RPMI7951 (cell line): ENCODE measurements at places on chromosomes 2 and 18.

GRCh38 chr2:164023896-164024295 is 288.1 kb upstream of the FIGN start:
- DNase-seq, result no peak

DNA sequence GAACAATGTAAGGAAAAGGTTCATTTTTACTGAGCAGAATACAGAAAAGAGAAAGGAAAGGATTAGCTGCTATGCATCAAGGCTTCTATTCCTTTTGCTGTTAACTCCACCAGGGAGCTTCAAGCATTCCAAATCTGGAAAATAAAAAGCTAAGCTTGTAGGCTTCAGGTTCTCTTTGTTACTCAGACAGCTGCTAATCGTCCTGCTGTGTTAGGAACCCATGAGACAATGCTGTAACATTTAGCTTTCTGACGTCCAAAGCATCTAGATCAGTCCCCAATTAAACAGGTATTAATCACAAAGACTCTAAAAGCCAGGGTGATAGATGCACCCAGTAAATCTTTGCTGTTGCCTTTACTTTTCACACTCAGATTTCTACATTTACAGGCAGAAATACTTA is 103.8 kb downstream of the EPHA4 start:
- no peak for DNase-seq

DNA sequence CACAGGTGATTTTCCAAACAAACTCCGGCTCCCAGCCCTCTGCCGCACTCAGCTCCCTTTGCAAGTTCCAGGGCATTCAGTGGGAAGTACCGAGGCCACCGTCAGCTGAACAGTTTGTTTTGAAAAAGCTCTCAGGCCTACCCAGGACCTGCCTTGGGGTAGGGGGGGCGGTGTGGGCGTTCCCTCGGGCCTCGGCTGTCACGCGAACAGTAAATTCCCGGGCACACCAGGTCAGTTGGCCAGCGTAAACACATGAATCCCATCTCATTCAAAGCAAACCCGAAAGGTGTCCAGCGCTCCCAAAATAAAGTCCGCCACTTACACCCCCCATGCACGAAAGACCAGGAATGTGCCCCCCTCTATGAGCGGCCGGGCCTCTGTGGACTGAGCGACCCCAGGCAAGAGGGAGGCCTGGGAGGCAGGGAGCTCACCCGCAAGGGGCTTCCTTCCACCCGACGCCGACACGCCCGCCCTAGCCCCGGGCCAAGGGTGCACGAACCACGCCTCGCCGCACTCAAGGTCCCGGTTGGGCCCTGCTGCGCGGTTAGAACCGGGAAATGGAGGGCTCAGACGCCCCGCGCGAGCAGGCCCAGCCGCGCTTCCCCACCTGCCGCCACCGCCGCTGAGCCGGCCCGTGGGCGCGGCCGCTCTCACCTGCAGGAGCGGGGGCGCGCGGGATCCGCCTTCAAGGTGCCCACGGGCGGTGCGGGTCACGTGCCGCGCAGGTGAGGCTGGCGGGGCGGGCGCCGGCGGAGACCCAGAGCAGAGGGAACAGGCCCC is at the start of gene WDSUB1:
TSS of gene WDSUB1 (minus strand) at position 775 of the 780 bp plus-strand sequence. CDS start 3,634 bp downstream, outside the sequence.
- peak; percentile 75 for DNase-seq

GRCh38 chr2:74696829-74697228 is 42.8 kb downstream of the SEMA4F start:
- no peak for DNase-seq

DNA sequence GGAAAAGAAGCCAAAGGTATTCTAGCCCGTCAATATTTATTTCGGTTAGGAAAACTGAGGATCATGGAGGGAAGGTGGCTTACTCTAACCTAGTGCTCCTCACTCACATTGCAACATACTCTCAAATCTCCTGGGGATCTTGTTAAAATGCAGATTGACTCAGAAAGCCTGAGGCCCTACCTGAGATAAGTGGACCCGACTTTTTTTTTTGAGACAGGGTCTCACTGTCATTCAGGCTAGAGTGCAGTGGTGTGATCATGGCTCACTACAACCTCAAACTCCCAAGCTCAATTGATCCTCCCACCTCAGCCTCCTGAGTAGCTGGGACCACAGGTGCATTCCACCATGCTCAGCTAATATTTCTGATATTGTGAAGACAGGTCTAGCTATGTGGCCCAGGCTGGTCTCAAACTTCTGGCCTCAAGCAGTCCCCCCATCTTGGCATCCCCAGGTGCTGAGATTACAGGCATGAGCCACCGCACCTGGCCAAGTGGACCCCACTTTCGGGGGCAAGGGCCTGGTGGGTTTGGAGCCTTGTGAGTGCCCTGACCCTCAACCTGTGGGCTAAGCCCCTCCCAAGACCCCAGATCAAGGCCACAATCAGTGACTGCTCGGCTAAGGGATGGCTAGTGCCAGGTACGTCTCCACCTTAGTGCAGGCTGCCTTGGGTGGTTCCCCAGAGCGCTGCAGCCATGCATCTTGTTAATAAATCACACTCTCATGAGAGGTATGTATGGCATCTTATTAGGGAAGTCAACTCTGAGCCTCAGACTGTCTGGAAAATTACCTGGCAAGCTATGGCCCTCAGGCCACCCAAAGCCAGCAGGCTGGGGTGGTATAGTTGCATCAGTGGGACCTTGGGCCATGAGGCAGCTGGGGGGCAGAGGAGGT is 1.1 kb upstream of the NEURL3 start:
- DNase-seq, result no peak

DNA sequence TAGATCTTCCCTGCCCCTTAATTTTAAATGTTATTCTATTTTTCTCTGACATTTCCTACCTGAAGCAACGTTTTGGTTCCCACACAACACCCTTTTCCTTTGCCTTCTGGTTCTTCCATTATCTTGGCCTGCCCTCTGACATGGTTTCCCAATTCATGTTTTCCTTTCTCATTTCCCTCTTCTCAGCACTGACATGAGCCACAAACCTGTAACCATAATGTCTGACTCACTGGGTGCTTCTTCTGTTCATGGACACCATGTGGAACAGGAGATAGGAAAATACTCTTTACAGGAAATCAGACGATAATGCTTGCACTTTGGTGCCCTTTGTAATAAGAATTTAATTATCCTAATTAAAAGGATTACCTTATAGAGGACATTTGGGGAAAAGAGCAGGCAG is 142.0 kb downstream of the ZEB2 start:
- DNase-seq, result peak; percentile 58

DNA sequence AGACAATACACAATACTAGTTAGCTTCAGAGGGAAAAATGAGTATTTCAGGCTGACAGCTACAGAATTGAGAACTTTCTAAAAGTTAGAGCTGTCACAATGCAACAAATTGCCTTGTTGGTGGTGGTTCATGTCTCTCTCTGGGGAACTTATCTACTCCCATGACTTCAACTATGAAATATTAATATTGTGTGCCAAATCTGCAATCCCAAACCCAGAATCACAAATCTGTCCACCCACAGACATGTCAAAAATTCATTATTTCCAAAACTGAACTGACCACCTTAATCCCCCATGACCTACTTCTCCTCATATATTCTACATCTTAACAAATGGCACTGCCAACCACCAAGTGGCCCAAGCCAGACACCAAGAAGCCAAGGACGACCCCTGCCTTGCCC is 143.5 kb downstream of the TCF4 start:
- DNase-seq, result no peak

- DNase-seq, result no peak
Measured at GRCh38 chr2:18455236-18455862, 105.1 kb downstream of the RDH14 start.

DNA sequence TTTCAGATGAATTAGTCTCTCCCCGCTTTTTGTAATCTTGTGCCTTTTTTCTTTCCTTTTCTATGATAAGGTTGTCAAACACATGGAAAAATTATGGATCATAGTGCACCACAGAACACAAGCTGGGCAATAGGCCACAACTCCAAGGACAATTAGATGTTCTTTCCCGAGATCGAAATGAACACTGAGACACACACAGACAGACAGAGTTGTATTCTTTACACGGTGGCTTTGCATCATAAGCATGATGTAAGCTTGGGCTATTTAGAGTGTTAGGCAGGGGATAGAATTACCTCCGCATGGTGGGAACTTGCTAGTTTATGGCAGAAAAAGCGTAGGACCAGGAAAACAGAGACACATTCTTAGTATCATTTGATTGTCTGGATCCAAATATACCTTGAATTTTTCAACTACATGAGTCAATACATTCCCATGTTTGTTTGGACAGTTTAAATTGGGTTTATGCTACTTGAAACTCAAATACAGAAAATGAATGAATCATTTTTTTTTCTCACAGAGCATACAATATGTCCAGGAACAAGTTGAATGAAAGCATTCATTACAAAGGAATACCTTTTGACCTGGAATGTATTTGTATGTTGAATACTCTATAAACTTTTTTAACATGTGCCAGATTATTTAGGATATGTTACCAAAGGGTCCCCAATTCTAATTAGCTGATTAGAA is 1611.5 kb upstream of the TMEFF2 start:
- no peak for DNase-seq

- no peak for DNase-seq
Measured at GRCh38 chr2:229246334-229246733, 24.8 kb downstream of the PID1 start.

DNA sequence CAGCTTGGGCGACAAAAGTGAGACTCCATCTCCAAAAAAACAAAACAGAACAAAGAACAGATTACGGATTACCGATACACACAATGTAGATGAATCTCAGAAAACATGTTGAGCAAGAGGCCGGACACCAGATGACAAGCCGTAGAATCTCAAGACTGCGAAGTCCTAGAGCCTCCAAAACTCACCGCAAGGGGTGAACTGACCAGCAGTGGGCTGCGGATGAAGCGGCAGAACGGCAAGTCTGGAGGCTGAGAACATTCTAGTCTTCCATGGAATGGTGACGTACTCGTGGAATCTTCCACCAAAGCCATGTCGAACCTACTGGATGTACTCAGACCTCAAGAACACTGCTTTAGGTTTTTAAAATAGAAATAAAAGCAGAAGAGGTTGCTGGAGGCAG is 198.8 kb downstream of the NDUFA10 start:
- DNase-seq, result no peak

- DNase-seq, result no peak
Measured at GRCh38 chr2:212736385-212736726, 197.8 kb upstream of the ERBB4 start.

DNA sequence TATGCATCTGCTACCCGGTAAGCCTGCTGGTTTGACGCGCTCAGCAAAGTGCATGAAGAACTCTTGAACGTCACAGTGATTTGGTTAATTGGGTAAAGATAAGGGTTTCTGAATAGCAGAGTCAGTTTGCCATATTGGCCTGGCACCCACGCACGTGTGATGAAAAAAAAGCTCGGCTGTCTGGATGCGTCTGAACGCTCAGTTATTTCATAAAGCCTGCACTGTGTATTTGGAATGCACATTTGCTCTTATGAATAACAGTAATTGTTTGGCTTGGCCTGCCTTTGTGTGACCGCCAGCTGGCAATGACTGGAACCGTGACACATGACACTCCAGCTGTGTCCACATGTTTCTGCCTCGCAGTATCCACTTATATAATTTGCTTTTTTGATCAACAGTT is 129.2 kb upstream of the MEIS1 start:
- peak; percentile 62 for DNase-seq

GRCh38 chr2:104734937-104735586 is 118.9 kb upstream of the POU3F3 start:
- DNase-seq, result no peak

DNA sequence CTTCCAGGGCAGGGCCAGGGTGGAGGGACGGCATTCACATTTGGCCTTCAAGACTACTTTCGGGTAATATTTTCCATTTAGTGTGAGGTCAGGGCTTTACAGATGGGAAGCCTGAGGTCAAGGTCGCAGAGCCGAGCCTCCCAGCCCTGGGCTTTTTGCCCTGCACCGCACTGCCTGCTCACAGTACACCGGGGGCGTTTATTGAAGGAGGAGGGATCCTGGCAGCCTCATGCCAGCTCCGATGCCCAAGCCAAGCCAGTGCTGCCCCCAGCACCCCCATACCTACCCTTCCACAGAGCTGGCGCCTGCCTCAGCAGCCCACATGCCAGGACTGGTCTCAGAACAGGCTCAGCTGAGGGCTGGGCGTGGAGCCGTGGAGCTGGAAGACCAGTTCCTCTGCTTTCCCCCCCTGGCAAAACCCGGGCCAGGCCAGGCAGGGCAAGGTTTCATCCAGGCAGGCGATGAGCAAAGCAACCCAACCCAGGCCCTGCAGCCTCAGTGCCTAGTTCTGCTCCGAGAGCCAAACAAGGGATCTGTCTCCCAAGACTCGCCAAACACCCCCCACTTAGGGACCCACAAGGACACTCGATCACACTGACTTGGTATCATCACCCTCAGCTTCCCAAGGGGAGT is 11.9 kb downstream of the SDC1 start:
- no peak for DNase-seq

- DNase-seq, result peak; percentile 21
Measured at GRCh38 chr2:119008108-119008507, 66.1 kb downstream of the MARCO start.

DNA sequence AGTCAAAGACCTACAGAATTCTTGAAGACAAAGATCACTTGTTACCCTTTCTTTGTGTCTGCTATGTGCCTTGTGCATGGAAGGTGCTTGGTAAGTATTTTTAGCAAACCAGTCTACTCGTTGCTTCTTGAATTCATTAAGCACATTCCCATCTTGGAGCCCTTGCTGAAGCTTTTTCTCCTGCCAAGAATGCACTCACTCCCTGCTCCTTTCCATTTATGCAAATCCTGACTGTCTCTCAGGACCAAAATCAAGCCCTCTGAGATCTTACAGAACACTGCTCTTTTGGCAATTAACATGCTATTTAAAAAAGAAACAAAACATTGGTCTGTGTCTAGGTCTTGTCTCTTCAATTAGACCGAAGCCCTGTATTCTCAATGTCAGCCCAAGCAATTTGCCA is 75.8 kb downstream of the CLHC1 start:
- no peak for DNase-seq

DNA sequence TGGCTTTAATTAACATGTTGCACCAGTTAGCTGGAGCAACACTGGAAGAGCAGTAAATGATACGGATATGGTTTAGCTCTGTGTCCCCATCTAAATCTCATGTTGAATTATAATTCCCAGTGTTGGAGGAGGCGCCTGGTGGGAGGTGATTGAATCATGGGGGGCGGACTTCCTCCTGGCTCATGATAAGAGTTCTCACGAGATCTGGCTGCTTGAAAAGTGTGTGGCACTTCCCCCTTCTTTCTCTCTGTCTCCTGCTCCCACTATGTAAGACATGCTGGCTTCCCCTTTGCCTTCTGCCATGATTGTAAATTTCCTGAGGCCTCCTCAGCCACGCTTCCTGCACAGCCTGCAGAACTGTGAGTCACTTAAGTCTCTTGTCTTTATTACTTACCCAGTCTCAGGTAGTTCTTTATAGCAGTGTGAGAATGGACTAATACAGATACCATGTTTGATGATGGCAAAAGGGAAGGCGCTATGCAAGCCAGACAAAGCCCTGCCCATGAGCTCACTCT is 963.6 kb downstream of the SOCS6 start:
- no peak for DNase-seq

DNA sequence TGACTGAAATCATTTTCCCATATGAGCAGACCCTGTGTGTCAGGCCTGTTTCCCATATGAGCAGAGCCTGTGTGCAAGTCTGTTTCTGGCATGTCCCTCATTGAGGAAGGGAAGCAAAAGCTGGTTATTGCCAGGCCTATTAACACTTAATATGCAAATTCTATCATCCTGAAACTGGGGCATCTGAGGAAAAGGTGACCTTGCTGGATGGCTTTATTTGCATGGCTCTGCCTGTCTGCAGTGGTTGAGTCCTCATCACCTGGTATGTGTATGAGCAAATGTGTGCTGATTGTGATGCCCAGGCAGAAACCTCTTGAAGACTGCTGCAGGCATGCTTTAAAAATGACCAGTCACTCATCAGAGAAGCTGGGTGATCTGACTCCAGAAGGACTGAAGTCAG is 31.2 kb downstream of the EIF4E2 start:
- no peak for DNase-seq
